ENCODE measurements at places on chromosomes 3 and 15.
A peak's percentile ranks its signal among the peaks of the same experiment; 100 is the strongest.

- no peak for DNase-seq
These were observed 12.0 kb downstream of the TATDN2 start for GRCh38 chr3:10260211-10260701.

DNA sequence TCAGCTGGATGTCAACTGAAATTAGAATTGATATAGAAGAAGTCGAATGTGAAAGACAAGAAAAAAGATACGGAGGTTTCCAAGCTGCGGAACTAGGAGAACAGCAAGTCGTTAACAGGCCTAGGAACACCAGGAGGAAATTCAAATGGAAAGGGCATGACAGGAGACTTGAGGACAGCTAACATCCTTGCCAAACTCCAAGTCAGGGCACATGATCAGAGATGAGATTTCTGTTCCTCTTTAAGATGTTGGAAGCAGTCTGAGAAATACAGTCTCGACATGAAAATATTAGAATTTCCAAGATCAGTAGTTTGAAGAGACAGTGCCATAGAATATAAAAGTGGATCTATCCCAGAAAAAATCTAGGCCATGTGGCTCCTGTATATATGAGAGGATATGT lies 5.0 kb downstream of the MYO5A start:
- no peak for DNase-seq

DNA sequence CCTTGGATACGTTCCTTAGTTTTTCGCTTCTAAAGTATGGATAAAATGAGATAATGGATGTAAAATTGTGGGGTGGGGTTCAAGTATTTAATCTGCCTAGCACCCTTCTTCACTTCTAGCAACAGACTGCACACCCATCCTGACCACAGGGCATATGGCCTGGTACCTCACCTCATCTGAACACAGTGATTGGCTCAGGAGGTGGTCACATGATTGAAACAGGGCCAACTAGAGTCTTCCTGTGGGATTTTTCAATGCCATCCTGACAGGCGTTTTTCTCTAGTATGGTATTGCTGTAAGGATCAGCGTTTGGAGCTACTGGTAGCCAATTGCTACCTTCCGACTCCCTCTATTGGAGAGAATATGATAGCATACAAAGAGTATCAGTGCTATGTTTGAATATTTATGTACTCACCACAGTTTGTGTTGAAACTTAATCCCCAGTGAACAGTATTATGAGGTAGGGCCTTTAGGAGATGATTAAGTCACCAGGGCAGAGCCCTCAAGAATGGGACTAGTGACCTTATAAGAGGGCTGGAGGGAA lies 172.2 kb downstream of the PPM1L start:
- DNase-seq, result no peak

GRCh38 chr3:156497326-156497725 lies 57.6 kb downstream of the SSR3 start:
- no peak for DNase-seq

DNA sequence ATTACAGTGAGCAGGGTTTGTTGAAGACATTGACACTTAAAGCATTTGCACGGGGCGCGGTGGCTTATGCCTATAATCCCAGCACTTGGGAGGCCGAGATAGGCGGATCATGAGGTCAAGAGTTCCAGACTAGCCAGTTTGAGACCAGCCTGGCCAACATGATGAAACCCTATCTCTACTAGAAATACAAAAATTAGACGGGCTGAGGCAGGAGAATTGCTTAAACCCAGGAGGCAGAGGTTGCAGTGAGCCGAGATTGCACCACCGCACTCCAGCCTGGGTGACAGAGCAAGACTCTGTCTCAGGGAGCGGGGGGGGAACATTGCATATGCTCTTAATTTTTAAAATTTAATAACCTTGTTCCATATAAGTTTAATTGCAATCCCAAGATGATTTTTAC lies 11.9 kb downstream of the STT3B start:
- DNase-seq, result no peak

GRCh38 chr3:14297784-14298236 lies 104.6 kb upstream of the SLC6A6 start:
- DNase-seq, result peak; percentile 83

DNA sequence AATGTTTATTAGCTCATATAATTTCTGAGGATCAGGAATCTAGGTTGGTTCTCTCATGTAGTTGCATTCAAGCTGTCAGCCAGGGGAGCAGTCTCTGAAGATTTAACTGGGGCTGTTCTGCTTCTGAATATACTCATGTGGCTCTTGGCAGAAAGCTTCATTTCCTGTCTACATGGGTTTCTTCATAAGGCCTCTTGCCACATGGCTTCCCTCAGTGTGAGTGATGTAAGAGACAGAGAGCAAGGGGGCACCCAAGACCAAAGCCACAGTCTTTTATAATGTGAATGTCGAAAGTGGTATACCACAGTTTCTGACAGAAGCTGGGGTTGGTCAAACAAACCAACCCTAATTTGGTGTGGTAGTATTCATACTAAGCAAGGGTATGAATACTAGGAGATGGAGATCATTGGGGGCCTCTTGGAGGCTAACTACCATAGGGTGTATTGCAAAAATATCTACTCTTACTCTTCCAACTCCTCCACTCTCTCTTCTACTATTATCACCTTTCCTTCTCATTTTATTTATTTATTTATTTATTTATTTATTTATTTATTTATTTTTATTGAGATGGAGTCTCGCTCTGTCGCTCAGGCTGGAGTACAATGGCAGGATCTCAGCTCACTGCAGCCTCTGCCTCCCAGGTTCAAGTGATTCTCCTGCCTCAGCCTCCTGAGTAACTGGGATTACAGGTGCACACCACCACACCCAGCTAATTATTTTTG lies 123.8 kb downstream of the B3GALNT1 start:
- no peak for DNase-seq
